ENCODE measurements at places on chromosomes 12 and 14.

GRCh38 chr14:73567358-73567757, 1.7 kb upstream of the ACOT2 start:
- DNase-seq: no peak

GRCh38 chr12:48875944-48876515, 10.4 kb upstream of the RND1 start:
- no peak for DNase-seq

GRCh38 chr12:100142851-100143559, at the start of gene BLTP3B:
Gene BLTP3B (minus strand): TSS chr12:100142874. CDS start chr12:100142635, 239 bp downstream.
- DNase-seq: peak; percentile 92

GRCh38 chr12:72296389-72296788, 24.2 kb downstream of the TRHDE start:
- DNase-seq: no peak

GRCh38 chr14:79287976-79288375, 923.3 kb downstream of the DIO2 start:
- DNase-seq: no peak

DNA sequence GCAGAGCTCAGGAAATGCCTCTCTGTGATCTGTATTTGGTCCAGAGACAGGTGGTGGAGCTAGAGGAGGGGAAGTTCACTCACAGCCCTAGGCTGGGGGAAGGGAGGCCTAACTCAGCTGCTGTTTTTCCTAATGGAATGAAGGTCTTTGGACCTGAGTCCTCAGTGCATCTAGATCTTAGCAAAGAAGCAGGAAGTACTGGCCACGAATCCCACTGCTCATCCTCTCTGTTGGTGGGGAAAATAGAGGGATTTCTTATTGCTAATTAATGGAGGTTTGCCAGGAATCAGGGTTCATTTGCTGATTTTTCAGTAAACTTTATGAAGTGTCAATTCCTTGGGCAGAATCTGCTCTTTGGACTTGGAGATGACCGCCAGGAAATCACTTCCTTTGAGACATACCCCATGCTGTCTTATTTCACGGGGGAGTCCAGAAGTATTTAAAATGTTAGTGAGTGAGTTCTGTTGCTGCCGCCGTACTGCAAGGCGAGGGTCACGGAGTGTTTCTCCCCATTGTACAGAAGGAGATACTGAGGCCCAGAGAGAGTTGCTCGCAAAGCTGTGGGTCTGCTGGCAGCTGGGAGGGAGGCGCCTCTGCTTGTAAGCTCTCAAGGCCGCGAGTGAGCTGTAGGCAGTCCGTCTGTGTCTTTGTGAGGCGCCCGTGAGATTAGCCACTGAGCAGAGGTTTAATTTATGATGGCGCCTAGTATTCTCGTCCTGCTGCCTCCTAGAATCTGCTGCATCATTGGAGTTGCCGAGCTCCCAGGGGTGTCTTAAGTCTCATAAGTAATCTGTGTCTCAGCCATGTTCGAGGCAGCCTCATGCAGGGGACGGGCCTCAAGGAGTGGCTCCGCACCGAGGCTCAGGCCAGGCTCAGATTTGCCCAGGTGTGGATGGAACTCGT, 88.2 kb downstream of the TSPAN9 start:
- DNase-seq: no peak
